ENCODE measurements at places on chromosomes 2 and 18.
A peak's percentile ranks its signal among the peaks of the same experiment; 100 is the strongest.

GRCh38 chr2:54522624-54523281 lies 66.6 kb downstream of the SPTBN1 start:
- DNase-seq = peak; percentile 47

GRCh38 chr2:120470041-120470965 lies 124.4 kb downstream of the INHBB start:
- DNase-seq = no peak

GRCh38 chr2:1360144-1360543 lies 53.1 kb upstream of the TPO start:
- no peak for DNase-seq

GRCh38 chr2:47644351-47644750 lies 138.6 kb upstream of the MSH6 start:
- no peak for DNase-seq

GRCh38 chr2:230870544-230871360 lies 6.0 kb downstream of the ITM2C start:
- DNase-seq = no peak

Data from GM12878 (cell line).